ENCODE measurements at places on chromosomes 12 and 14.

- DNase-seq: no peak
These were observed 131.2 kb downstream of the PAWR start for GRCh38 chr12:79559591-79559990.

- no peak for DNase-seq
These were observed 5.0 kb upstream of the CD4 start for GRCh38 chr12:6784296-6784695.

DNA sequence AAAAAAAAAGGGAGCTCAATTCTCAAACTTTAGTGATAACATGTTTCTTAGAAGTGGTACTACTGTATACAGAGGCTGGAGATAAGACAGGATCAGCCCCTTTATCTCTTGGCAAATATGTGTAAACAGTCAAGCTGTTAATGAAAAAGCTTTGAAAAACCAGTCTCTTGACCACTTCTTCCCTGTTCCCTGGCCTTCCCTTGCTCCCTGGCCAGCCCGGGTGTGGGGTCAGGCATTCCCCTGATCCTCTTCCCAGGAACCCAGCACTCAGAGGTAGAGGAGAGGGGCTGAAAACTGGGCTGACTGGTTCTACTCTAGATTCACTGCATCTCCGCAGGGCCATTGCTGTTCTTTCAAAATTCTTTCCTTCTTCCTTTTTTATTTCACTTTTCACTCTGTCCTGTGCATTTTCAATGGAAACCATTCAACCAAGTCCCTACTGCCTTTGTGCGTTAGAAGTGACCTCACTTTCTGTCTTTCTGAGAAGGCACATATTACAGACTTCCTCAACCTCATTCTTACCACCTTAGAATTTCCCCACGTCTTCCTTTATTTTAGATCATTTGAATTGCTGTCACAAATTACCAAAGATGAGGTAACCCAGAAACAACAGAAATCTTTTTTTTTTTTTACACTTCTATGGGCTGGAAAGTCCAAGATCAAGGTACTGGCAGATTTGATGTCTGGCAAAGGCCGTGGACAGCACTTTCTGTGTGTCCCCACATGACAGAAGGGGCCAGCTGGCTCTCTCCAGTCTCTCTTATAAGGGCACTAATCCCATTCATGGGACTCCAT is 5.7 kb downstream of the GNG2 start:
- peak; percentile 24 for DNase-seq

- DNase-seq: peak; percentile 33
These were observed 26.8 kb upstream of the BMAL2 start for GRCh38 chr12:27305673-27306456.

DNA sequence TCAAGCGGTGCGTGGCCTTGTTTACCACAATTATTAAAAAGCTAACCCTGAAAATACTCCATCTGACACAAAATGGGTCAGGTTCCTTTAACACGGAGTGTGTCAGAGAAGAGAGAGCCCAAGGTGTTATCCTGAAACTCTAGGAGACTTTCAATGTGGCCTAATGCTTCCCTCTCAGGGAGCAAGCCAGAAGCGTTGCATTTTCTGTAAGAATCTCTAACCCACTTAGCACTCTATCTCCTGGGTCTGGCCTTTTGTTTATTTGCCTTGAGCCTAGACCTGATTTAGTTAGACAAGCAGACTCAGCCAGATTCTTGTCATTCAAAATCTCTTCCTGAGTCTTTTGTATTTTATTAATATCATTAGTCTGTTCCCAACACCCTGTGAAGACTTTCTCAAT is 184.0 kb upstream of the SYT1 start:
- no peak for DNase-seq

- no peak for DNase-seq
These were observed 115.1 kb upstream of the SLC38A2 start for GRCh38 chr12:46487567-46488131.

DNA sequence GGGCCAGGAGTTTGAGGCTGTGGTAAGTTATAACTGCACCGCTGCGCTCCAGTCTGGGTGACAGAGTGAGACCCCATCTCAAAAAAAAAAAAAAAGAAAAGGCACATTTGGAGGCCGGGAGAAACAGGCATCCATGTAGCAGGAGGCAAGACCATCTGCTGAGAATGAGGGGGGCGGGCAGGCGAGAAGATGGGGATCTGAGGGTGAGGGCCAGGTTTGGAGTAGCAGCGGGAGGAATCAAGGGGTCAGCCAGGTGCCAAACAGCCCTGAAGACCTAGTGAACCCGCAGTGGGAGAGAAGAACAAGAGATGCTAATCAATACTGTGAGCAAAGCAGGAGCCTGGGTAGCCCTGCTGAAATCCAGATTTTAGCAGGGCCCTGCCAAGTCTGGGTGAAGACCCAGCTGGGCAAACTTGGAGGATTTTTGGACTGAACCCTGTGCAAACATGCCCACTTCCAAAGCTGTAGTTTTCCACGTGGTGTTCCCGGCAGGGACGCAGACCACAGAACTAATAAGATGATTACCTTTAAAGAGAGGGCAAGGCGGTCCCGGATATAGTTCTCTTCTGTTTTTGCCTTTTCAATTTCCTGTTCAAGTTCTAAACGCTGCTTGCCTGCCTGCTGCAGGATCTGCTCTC is 61.0 kb downstream of the NIN start:
- no peak for DNase-seq

- DNase-seq: no peak
These were observed 7.0 kb upstream of the TINF2 start for GRCh38 chr14:24249230-24250021.

GRCh38 chr14:81767266-81767995 is 233.8 kb upstream of the SEL1L start:
- DNase-seq: no peak

- peak; percentile 28 for DNase-seq
These were observed 7.9 kb downstream of the INF2 start for GRCh38 chr14:104697317-104697703.

GRCh38 chr14:50647753-50648152 is 20.4 kb downstream of the SAV1 start:
- no peak for DNase-seq

DNA sequence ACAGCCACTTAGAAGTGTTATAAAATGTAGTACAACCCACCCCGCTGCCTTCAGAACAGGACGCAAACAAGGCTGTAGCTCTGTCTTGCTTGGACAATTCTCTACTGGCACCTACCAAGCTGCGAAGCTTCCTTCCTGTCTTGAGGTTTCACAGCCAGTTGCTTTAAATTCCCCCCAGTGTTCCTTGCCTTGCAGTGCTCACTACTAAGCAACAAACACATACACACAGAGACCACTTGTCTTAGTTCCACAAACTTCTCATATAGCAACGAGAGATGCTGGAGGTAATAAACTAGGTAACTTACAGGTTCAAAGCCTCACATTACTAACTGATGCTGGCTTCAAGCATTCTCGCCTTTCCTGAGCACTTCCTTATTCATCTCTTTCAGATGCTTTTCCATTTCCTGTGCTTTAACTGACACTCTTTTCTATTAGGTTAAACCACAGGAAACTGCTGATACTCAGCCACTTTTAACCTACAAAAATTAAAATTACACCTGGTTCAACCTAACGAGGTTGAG is 91.5 kb upstream of the PTGDR start:
- DNase-seq: no peak

GRCh38 chr12:45204757-45205156 is 11.1 kb upstream of the ANO6 start:
- no peak for DNase-seq

- DNase-seq: no peak
These were observed 9.0 kb upstream of the MLEC start for GRCh38 chr12:120677765-120678473.

DNA sequence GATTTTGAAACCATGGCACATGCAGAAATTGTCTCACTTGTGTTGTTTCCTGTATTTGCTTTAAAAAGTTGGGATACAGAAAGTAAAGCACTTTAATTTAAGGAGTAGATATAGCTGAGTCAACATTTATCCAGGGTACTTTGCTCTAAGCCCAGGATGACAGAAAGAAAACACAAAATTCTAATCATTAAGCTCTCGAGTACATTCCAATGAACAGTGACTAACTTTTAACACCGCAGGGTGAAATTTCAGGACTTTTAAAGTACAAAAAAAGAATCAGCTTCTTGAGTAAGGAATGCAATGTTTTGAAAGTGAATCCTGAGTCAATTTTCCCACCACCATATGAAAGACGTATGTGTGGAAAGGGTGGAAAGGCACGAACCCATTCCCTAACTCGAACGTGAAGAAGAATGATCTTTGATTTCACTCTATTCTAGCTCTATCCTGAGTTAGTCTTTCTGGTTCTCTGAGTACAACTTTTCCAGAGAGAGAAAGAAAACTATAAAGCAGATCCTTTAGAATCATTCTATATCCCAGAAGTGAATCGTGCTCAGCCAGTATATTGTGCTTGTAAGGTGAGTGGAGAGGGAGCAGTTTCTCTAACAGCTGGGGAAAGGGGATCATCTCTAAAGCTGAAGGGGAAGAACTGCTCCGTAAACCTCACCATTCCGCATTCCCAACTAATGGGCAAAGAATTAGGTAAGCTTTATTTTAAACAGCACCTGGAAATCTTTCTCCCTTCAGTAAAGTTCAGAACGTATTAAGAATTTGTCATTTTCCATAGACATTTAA is 779.0 kb upstream of the FLRT2 start:
- DNase-seq: no peak

DNA sequence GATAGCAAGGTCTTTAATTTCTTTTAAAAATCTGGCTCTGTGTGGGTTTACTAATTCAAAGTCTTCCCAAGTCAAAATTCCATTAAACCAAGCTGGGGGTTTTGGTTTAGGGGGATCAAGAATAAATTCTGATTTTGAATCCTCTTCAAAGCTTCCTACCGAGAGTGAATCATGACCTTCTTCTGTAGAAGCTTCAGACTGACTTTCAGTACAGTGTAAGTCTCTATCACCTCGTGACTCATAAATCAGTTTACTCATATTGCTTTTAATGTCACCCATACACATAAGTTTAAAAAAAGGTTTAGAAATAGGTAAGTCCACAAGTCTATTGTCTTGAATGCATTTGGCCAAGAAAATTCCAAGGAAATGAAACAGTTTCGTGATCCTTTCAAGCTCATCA is 80.6 kb upstream of the STRN3 start:
- DNase-seq: no peak

DNA sequence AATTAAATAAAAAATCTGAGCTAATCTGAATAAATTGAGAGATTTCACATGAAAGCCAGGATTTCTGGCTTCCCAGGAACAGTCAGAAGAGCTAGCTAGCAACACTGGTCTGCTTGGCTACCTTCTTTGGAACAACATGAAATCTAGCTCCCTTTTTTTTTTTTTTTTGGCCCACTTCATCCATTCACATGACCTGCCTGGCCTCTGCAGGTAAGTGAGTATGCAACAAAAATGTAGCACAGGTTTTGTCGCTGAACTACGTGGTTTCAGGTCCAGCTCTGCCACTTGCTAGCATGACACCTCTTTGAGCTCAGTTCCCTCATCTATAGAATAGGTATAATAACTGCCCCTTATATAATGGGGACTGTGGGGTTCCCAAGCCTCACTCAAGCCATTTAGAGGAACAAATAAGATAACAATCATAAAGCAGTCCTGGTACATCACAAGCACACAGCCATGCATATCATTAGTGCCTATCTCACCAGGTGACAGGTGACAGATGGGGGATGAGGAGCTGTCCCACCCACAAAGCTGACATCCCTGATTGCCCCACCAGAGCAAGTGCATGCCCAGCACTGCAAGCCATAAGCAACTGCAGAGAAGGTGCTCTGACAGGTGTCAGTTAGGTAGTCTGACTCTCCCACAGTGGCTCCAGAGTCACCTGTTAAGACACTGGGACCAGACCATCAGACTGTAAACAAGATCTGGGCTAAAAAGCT is 25.6 kb downstream of the PXN start:
- no peak for DNase-seq

GRCh38 chr14:105088812-105089745 is 23.8 kb upstream of the GPR132 start:
- no peak for DNase-seq

GRCh38 chr12:64943686-64944085 is 119.2 kb downstream of the TBC1D30 start:
- no peak for DNase-seq

DNA sequence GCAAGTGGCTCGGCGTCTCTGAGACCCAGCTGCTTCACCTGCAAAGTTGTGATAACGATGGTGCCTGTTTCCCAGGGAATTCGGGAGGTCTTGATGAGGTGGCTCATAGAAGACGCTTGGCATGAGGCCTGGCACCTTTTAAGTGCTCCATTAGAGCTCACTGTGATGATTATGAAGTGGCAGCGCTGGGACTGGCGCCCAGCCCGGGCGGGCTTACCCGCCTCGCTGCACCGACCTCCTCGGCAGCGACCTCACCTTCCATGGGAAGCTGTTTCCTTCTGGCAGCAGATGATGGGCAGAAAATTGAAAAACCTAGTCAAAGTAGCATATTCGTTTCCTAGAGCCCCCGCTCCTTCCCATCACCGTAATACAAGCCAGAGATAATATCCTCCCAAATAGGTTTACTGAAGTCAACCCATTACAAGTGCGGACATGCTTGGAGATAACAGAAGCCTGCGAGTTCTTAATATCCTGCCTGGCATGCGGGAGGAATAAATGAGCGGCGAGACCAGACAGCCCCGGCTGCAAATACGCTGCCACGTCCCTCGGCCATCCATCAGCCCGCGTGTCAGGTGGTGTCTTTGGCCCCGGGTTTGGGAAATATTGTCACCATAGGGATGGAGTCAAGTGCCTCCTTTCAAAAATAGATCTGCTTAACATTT is 35.2 kb upstream of the DLK1 start:
- no peak for DNase-seq

- no peak for DNase-seq
These were observed 13.6 kb downstream of the FAM222A start for GRCh38 chr12:109727039-109727723.

DNA sequence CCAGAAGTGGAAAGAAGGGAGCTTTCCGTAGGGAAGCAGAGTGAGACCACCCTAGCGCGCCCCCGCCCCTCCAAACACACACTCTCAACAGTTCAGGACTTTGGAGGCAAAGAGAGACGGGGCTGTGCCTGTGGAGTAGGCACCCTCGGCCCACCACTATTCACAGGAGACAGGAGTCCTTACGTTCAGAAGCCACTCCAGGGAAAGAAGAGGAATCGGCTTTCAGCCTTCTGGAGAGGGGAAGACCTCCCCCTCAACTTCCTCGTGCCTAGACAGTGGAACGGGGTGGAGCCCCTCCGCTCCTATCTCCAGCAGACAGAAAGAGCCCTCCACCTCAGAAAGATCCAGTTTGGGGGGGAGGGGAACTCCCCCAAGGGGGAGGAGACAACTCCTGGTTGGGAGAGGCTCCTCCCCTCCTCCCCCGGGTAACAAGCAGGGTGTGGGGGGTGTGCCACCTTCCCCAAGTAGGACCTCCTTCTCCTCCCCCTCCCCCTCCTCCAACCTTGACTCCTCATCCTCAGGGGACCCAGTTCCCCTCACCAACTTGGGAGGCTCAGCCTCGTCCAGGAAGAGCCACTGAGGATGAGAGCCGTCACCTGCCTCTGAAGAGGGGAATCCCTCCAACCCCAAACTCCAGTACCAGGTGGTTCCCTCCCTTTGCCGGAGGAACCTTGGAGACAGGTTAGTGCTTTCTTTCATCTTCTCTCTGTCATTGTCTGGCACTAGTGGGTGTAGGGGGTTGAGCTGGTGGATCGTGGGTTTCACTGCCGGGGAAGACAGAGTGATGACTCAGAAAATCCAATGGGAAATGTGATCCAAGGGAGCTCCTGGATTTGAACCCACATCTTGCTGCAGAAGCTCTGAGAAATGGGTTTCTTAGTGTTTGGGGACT is 883 bp downstream of the FOXJ2 start:
- peak; percentile 85 for DNase-seq

- DNase-seq: peak; percentile 26
These were observed 38.7 kb downstream of the SLC6A12 start for GRCh38 chr12:175250-175649.
